ENCODE measurements at places on chromosomes 1 and 21. TPM values are rescaled to one million over a fixed set of nuclear protein-coding genes. Genes with fewer than 3 reads are reported as not detected.
A peak's percentile ranks its signal among the peaks of the same experiment; 100 is the strongest.

Gene FCAMR
- not detected for total RNA-seq

Gene FCRL6
- total RNA-seq: not detected

Gene RAP1GAP
- total RNA-seq: 11.9 TPM

Gene OR10Z1
- not detected for total RNA-seq

Gene ADAMTS5
- not detected for total RNA-seq

Gene DNAJC11
- 56.8 TPM for total RNA-seq

GRCh38 chr21:43758111-43758641 is 17.9 kb downstream of the CSTB start:
- DNase-seq: no peak

GRCh38 chr1:228363686-228364067 is 43.0 kb downstream of the TRIM11 start:
- DNase-seq: no peak

DNA sequence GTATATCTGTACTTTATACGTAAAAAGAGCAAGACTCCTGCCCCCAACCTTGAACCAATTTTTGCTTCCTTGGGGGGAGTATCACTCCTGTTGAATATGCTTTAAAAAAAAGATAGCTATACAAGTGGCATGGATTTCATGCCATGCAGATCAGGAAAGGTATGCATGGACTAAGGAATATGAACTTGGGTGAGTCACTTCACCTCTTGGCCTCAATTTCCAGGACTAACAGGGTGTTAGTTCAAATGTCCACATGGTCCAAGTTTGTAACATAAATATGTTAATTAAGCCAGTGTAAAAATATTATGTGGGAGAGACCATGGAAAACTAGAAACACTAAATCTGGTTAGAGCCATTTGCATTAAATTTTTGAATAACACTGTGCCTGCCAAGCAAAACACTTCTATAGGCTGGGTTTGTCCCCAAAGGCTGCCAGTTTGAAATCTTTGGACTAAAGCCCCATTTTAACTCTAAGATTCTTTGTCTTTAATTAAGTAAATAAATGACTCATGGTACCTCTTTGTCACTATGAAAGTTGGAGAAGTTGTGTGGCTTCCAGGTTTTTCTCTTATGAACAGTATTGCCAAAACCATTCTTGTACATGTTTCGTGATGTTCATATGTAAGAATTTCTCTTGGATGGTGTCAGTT is 33.1 kb downstream of the FAM177B start:
- no peak for DNase-seq

- peak; percentile 5 for DNase-seq
Measured at GRCh38 chr1:91578320-91579109, 77.9 kb downstream of the CDC7 start.

GRCh38 chr1:109083923-109084322 is 6.6 kb upstream of the TMEM167B start:
- DNase-seq: peak; percentile 82

DNA sequence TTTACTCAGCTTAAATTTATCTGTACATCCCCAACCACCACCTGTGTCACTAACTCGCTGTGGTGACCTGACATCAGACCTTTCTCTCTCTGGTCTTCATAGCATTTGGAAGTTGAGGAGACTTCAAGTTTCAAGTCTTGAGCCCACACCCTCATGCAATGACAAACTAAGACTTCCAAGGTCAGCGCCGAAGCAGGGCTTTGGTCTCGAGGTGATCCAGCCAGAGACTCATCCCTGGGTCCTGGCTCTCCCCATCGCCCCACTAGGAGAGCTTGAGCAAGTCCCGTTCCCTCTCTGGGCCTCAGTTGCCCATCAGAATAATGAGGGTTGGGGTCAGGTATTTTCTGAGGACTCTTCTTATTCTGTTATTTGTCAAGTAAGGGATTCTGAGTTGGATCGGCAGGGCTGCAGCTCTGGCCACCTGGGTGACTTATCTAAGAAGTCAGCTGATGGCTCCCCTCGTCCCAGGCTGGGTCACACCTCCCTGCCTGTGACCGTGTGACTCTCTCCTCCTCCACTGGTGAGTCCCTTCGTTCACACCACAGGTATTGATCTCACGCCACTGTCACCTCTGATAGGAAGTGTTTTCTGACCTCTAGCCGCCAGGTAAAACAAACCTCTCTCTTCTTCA is 143.7 kb upstream of the RUNX3 start:
- DNase-seq: no peak

GRCh38 chr1:37177230-37177864 is 143.0 kb upstream of the GRIK3 start:
- DNase-seq: peak; percentile 25

DNA sequence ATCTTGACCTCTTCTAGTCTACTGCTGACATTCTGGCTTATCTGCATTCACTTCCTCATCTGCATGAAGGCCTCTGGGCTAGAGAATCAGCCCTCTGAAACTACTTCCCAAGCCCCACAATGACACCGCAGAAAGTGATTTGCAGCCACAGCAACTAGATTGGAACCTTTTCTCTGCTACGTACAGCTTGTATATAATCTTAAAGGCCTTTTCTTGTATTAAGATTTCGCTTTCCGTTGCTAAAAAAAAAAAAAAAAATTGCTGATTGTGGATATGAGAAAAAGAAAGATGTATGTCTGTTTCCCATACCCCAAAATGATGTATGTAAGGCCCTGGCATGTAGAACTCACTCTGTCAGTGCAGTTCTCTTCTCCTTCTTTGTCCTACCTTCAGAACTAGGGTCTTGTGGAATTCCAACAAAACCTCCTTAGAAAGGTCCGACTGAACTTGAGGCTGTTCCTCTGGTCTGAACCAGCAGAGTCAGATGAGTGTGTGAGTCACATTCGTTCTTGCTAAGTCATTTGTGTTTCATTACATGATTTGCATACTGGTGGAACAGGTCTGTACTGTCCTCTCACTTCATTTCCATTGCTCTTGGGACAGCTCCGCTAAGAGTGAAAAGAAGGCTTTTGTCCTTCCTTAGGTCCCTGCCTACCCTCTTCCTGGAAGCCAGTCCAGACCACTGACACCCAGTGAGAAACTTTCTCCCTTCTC is 62.7 kb downstream of the PLPP3 start:
- no peak for DNase-seq

DNA sequence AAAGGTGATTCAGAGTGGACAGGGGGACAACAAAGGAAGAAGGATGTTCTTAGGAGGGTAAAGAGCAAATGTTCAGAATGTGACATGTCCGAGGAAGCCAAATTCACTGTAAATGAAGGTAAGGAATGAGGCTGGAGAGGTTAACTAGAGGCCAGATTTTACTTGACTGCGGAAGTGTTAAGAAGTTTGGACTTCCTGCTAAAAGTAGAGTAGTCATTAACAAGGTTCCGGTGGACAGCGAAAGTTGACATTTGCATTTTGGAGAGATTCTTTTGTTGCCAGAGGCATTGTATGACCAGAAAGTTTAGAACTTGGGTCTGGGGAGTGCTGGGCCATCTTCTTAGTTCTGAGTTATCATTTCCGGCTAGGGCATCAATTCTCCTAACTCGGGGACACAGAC is 7.2 kb upstream of the ERRFI1 start:
- no peak for DNase-seq

DNA sequence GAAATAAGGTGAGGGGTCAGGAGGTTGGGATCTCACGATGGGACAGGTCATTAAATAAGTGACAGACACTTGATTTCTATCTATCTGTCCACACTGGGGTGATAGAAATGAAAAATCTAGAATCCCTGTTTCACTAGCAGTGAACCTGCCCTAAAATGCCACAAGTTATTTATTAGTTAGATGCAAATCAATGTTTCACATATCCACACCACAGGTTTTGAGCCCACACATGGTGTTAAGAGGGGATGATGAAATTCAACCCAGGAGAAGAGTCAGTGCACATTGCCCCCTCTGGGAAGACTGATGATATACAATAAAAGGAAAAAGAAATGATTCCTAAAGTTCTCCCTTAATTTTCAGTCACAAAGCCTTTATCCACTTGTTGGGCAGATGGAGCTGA is 10.1 kb upstream of the NTPCR start:
- no peak for DNase-seq

GRCh38 chr1:12148160-12148957 is 18.4 kb upstream of the TNFRSF1B start:
- peak; percentile 25 for DNase-seq

DNA sequence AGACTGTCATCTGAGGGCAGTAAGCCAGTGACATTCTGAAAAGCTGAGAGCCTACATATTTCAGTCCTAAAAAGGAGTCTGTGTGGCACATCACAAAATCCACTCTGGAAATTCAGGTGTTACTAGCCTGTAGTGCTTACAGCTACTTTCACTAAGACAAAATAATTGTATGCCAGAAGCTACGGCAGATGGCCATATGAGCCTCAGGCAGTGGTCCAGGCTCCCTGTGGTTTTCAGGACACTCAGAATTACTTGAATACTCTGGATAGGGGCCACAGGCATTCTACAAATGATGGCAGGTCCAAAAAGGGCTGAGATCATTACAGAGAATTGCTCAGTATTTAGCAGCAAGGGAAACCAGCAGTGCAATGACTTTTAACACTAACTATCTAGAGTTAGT is 527.1 kb downstream of the MRPL39 start:
- no peak for DNase-seq

GRCh38 chr1:117860896-117861610 is 68.4 kb downstream of the GDAP2 start:
- no peak for DNase-seq
